Substantia nigra (tissue), 51 donors: ENCODE measurements at places on chromosomes 6 and 20.

GRCh38 chr20:64205611-64206026, 41.4 kb downstream of the MYT1 start:
- no peak for DNase-seq

GRCh38 chr6:29552512-29553051, 7.0 kb downstream of the UBD start:
- no peak for DNase-seq

DNA sequence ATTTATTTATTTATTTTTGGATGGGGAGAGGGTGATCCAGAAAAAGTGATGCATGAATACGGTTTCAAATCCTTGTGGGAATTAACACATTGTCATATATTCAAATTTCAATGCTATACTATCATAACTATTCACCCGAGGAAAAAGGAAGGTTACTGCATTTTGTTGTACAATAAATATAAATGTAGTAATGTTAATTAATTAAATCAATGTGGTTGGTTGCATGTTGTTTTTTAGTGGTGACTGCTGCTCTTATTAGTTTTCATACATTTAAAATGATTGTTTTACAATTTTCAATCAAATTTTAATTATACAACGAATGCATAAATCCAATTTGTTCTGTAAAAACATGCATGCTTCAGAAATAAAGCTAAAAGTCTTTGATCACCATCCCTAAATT, 180.5 kb downstream of the ZFP64 start:
- DNase-seq = no peak

DNA sequence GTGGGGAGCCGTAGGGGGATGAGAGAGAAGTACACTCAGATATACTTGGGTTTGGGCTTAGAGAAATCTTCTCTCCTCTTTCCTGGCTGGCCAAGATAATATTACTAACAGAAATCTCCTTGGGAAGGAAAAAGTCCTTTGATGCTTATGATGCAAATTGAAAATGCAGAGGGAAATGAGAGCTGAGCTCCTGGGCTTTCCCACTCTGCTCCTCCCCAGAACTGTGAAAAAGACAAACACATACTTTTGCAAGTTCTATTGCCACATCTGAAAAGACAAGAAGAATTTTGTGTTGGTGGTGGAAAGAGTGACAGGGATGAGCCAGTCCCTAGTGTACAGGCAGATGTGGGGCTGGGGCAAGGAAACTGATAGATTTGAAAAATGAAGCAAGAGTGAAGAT, 185.9 kb downstream of the ANKRD60 start:
- no peak for DNase-seq

DNA sequence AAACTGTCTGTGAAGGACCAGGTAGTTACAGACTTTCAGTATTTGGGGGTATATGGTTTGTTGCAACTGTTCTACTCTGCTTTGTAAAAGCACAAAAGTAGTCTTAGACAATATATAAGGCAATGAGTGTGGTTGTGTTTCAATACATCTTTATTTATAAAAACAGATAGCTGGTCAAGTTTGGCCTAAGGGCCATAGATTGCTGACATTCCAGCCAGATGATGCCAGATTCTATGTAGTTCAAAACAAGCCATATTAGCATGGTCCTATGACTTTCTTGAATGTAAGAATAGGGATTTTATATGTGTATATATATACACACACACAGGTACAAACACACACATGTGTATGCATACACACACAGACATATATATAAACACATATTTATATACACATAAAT, 201.8 kb downstream of the GRIK2 start:
- DNase-seq = no peak

DNA sequence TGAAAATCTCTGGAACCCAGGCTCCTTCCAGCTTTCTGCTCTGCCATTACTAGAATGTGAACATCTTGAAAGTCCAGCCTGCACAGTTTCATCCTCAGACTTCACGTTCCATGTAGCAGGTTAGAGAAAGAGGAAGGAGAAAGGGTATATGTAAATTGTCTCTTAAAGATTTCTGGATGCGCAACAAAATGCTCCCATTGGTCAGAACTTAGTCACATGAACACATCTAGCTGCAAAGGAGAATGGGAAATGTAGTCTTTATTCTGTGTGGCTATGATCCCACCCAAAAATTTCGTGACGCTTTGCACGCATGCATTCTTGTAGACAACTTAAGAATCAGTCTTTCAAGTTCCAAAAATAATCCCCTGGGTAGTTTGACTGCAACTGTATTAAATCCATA, 46.4 kb upstream of the CHD6 start:
- DNase-seq = no peak

DNA sequence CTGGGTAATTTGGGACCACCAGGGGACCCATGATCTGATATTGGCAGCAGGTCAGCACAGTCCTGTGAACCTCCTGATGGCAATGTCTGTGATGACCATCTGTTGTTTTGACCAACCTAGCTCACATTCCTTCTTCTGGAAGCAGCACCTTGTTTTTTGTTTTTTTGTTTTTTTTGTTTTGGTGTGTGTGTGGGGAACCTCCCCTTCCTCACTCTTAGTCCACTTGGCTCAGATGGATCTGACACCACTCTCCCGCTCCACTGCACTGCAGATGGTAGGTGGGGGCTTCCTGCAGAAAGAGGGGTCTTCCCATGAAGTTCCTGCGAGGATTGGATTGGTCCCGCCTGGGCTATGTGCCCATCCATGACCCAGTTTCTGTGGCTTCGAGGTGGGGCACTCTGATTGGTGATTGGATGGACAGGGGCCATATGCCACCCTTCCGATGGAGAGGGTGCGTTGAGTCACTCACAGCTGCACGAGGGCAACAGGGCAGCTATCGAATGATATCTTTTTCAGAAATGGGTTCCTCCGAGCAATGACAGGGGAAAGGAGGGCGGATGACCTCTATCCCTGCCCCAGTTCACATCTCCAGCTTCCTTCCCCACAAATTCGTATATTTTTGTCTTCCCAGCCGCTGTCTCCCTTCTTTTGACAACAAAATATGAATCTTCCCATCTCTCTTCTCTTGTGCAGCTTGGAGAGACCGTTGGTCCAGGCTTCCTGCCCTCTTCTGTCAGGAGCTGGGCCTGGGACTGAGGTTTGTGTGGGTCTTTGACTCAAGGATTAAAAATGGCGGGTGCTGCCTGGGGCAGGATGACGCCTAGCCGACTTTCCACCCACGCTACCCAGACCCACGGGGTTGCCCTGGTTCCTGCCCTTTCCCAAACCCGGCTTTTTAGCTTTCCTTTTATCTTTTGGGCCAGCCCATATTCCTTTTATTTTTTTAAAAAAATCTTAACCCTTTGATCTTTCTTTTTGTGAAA, 132.1 kb upstream of the KCNG1 start:
- DNase-seq = no peak

DNA sequence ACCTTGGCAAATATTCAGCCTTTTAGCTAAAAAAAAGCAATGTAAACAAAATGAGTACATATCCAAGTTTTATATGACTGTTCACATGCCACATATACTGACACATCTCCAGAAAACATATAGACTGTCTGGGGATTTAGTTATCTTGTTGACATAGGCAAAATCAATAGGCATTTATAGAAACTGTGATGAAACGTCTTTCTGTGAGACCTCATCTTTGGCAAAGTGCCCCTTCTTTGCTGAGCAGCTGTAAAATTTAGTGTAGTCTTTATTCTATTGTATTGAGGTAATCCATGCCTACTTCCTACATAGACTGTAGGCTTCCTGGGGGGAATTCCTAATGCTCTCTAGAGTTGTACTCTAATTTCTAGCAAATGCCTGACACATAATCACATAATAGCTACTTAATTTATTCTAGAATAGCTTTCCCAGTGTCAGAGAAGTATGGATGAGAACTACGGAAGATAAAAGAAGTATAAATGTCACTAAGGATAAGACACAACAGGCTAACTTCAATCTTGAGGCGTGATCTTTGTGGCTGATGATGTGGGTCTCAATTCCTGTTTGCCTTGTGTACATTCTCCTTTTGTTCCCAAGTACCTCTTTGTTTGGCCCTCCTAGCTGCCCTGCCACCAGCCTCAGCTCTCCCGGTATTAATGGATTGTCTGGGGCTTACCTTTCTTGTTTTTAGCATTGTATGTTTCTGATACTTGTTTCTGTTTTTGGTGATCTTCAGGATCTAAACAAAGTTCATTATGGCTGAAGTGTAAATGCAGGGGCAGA, 30.6 kb downstream of the PTCHD4 start:
- DNase-seq = no peak

GRCh38 chr20:1524004-1524403, 32.8 kb upstream of the SIRPB2 start:
- DNase-seq = no peak

- DNase-seq = no peak
These were observed 508.0 kb downstream of the QKI start for GRCh38 chr6:163922562-163922961.

GRCh38 chr6:7261852-7262461, 51.0 kb downstream of the SSR1 start:
- DNase-seq = no peak

DNA sequence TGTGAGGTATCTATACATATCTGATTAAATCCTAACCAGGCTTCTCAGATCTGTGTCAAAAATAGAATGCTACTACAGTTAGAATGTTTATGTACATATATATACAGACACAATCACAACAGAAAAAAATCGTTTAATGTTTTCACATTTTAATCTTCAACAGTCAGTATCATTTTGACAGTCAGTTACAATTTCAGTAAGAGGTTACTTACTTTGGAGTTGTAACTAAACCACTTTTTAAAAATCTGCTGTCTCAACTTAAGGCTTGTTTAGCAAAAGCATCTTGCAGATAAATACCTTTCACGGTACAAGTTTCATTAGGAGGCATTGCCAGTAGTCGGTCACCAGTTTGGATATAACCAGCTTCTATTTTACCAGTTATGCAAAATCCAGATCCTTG, 32.3 kb upstream of the ALDH8A1 start:
- no peak for DNase-seq

- no peak for DNase-seq
These were observed 491 bp downstream of the GNMT start for GRCh38 chr6:42961020-42961470.

DNA sequence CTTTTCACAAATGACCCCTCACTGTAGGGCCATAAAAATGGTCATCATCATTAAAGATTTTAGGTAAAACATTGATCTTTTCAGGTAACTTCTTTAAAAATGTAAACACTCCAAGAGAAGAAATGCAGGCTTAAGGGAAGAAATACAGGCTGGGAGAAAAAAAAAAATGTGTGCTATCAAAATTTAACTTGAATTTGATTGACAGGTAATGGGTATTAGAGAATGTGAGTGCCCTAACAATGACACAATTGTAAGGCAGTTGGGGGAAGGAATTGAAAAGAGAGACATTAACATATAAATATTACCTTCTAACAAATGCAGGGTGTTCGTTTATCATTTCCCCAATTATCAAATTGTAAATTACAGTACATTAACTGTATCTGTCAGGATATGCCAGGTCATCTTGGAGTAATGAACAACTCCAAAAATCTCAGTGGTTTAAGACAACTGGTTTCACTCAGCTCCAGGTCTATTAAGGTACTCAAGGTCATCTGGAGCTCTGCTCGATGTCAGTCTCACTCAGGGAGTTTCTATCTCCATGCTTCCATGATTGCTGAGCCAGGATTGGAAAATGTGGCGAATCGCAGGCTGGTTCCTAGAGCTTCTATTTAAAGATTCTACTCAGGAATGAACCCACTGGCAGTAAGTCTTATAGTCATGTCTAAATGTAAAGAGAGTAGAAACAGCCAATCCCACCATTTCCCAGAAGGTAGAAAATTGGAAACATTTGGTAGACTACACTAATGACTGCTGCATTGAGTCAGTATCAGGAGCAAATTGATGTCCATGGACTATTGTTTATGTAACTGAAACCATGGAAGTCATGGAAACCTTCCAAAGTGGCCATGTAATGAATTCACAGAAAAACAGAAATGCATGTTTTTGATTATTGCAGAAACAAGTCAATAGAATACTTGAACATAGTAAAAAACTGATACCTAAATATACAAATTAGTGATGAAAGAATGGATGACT, 55.6 kb downstream of the FRK start:
- DNase-seq = no peak

DNA sequence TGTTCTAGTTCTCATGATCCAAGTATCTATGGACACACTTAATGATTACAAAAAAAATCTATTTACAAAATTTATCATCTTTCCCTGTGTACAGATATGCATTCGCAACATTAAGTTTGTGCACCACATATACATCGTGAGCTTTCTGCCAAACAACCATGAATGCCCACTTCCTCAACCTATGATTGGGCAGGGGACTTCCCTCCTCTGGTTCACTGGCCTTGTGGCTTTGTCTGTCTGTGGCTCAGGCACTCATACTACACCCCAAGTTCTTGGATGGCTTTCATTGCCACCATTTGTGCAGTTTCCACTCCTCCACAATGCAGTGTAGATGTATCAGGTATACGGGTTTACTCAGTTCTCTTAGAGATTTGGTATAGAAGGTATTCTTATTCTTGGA, 74.9 kb downstream of the HS3ST5 start:
- no peak for DNase-seq
